AG09309 (cell line): ENCODE measurements at places on chromosomes 5 and 9.

DNA sequence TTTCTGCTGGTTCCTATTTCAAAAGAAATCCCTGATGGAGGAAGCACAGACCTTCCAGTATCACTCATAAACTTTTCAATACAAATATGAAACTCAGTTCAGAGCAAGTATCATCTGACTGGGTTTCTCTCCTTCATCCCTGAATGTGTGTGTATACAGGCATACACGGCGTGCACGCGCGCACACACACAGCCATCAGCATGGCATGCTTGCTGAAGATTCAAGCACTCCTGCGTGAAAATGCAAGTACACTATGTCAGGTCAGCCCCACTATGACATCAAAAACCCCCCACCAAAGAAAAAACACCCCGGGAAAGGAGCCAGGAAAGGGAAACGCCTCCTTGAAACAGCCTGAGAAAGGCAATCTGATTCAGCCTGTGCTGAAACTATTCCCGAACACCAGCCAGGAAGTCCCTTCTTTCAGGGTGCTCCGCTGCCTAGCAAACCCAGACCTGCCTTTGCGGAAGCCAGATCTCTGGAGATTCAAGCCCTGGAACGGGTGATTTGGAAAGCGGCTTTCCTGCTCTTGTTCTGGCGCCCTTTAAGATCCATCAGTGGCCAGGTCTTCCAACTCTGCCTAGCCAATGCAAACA lies 831 bp downstream of the KLHL3 start:
- no peak for DNase-seq

DNA sequence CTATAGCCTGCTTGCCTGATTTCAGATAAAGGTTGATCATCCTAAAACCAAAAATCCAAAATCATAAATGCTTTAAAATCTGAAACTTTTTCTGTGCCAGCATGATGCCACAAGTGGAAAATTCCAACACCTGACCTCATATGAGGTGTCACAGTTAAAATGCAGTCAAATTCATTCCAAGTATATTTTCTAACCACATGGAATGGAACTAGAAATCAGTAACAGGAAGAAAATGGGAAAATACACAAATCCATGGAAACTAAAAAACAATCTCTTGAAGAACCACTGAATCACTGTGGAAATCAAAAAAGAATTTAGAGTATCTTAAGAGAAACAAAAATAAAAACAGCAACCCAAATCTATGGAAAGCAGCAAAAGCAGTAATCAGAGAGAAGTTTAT lies 297.5 kb upstream of the COX7C start:
- no peak for DNase-seq

DNA sequence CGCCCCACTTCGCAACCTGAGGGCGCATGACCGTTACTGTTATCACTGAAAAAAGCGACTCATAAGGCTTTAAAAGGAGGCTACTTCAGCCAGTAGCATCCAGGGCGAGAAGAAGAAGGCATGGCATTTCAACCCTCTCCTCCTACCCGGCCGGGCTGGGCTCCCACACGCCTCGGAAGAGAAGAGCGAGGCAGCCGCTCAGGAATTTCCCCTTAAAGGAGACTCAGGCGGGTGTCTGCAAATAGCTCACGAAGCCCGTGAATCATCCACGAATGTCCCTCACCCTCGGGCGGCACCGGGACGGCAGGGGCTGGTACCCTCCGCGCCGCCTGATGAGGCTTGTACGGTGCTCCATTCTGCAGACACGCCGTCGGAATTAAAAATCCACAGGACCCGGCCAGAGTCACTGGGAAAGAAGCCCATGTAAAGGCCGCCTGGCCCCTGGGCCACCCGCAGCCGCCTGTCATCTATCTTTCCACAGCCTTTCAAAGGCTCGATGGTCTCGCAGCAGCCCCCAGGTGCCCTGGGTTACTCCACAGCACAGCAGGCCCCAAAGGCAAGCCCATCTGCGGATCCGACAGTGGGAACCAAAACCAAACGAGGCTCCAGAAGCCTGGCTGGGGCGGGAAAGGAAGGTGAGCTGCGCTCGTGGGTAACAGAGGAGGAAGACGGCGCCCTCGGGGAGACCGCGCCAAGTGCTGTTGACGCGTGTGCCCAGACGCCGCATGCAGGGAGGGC lies 11.8 kb downstream of the SLC12A7 start:
- DNase-seq: no peak

DNA sequence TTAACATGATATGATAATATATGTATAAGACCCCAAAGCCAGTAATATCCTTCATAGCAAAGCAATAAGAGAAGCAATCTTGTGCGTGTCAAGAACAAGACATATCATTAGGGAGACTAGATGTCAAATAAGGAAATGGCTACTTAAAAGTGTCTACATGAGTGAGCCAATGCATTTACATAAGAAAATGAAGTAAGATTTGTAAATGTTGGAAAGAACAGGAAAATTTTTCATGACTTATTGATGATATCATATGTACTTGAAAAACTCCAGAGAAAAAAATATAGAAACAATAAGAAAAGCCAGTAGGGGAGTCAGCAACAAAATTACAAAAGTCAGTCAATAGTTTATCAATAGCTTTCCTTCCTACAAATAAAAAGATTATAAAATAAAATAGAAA lies 13.8 kb upstream of the MCTP1 start:
- DNase-seq: no peak

DNA sequence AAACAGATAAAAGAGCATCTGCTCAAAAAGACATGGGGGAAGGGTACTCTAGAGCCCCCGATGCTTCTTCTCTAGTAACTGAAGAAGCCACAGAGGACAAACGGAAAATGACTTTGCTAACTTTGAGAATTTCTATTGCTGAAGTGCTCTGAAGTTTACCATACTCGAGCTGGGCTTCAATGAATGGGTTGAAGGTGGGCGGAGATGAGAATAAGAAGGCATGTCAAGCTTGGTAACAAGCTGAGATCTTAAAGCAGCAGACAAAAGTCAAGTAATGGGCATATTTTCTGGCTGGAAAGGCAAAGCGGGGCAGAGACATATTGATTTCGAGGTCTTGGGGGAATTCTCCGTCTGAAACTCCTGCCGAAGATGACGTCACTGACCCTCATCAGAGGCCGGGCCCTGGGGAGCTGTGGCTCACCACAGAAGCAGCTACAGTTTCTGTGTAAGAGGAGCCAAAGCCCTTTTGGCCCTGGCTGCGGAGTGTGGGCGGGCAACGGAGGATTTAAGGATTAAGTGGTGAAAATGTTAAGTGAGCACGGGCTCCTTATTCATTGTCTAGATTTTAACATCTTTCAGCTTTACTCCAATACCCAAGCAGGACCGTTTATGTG lies 115.8 kb upstream of the SLIT3 start:
- peak; percentile 80 for DNase-seq

GRCh38 chr5:585556-585955 lies 26.6 kb upstream of the CEP72 start:
- DNase-seq: no peak

GRCh38 chr9:122767817-122768216 lies 20.9 kb upstream of the OR5C1 start:
- no peak for DNase-seq
